ENCODE measurements at places on chromosomes 2 and 18. TPM values are rescaled to one million over a fixed set of nuclear protein-coding genes. Genes with fewer than 3 reads are reported as not detected.
A peak's percentile ranks its signal among the peaks of the same experiment; 100 is the strongest.

The LAMA1 gene
- total RNA-seq = not detected

The PRKAG3 gene
- not detected for total RNA-seq

DNA sequence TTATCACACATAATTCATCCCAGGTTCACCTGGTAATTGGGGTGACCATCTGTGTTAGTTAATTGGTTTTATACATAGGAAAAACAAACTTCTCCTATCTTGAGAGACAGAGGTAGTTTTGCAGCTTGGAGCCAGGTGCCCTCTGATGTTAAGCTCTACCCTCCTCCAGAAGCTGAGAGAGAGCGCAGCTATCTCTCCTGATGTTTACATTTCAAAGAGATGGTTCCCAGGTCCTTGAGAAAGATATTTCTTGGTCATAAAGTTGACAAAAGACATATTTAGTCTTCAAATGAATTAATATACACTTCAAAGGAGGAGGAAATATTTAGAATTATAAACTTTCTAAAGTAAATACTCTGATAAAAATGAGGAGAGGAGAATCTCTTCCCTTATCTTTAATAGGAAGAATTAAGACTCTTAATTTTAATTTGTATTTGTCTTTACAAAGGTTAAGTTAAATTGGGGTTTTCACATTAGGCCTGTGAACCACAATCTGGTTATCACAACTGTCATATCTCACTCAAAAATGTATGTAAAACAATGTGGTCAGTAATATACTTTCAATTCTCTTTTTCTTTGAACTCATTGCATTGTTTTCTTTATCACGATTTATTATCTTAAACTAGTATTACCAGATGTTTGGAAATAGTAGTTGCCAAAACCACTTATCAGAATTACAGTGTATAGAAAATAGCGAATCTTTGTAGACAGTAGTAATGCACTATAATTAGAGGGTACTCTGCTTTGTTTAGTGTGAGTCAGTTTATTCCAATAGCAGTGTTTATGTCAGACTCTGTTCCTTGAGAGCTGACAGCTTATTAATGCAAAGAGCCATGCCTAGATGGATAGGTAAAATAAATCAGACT is 26.8 kb downstream of the SERPINB4 start:
- no peak overlapping the region for H3K4me3 ChIP-seq
- no peaks in the 10 kb centered on the region for H3K36me3 ChIP-seq
- H3K4me1 ChIP-seq = no peaks in the 10 kb centered on the region
- no peak overlapping the region for H3K27ac ChIP-seq
- H3K27me3 ChIP-seq = no peaks in the 10 kb centered on the region

- no peak overlapping the region for H3K4me3 ChIP-seq
- no peaks in the 10 kb centered on the region for H3K27me3 ChIP-seq
- peaks cover 31% of the 10 kb centered on the region for H3K4me1 ChIP-seq
- H3K36me3 ChIP-seq = peaks cover 26% of the 10 kb centered on the region
- H3K27ac ChIP-seq = peak overlapping the region; percentile 3
- DNase-seq = no peak
These were observed 151.8 kb downstream of the MGAT5 start for GRCh38 chr2:134405611-134406081.

- no peaks in the 10 kb centered on the region for H3K4me1 ChIP-seq
- H3K27me3 ChIP-seq = no peaks in the 10 kb centered on the region
- H3K27ac ChIP-seq = no peak overlapping the region
- no peaks in the 10 kb centered on the region for H3K36me3 ChIP-seq
- DNase-seq = no peak
These were observed 235.2 kb downstream of the ZNF385B start for GRCh38 chr2:179626261-179626660.

GRCh38 chr2:2472881-2473280 is 141.8 kb upstream of the MYT1L start:
- no peaks in the 10 kb centered on the region for H3K36me3 ChIP-seq
- no peak overlapping the region for H3K27ac ChIP-seq
- H3K4me1 ChIP-seq = no peaks in the 10 kb centered on the region
- no peak for DNase-seq
- no peak overlapping the region for H3K4me3 ChIP-seq

GRCh38 chr2:219215871-219216534 is 2.8 kb downstream of the ABCB6 start:
- H3K4me3 ChIP-seq = no peak overlapping the region
- H3K36me3 ChIP-seq = peaks cover 52% of the 10 kb centered on the region
- H3K4me1 ChIP-seq = peaks cover 49% of the 10 kb centered on the region
- H3K27ac ChIP-seq = no peak overlapping the region

DNA sequence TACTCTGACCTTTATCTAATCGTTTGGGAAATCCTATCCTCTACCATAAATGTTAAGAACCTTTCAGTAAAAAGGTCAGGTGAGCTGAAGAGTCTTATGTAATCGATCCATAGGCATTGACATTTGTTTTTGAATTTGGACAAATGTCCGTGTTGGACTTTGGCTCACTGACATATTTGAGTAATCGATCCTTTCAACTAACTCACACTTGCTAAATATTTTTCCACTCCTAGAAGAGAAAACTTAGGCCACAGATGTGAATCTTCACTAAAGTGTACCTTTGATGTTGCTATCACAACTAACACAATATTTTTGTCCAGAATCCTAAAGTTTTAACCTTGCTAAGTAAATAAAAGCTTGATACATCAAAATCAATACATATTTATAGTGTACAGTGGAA is 89.5 kb downstream of the CCDC102B start:
- no peak overlapping the region for H3K27ac ChIP-seq
- H3K36me3 ChIP-seq = no peaks in the 10 kb centered on the region
- H3K4me1 ChIP-seq = no peaks in the 10 kb centered on the region
- no peak overlapping the region for H3K4me3 ChIP-seq
